ENCODE measurements at places on chromosomes 4 and X.

DNA sequence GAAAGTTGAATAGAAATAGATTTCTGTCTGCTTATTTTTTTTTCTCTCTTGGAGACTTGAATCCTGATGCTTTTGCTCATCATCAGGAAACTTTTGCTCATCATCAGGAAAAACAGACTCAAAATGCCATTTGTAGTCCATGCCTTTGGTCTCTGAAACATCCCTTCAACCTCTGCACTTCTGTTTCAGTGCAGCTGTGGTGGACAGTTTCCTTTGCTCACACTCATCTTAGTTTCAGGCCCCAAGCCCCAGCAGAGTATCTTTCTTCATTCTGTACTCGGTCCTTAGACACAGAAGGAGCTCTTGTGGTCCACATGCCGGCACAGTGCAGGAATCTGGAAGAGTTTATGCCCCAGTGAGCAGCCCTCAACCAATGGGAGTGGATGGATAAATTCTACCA is 337.9 kb downstream of the PPP3CA start:
- no peak for DNase-seq

GRCh38 chrX:72247206-72247942 is 8.5 kb upstream of the ERCC6L start:
- no peak for DNase-seq

- no peak for DNase-seq
Measured at GRCh38 chr4:18180122-18180521, 158.6 kb upstream of the LCORL start.

DNA sequence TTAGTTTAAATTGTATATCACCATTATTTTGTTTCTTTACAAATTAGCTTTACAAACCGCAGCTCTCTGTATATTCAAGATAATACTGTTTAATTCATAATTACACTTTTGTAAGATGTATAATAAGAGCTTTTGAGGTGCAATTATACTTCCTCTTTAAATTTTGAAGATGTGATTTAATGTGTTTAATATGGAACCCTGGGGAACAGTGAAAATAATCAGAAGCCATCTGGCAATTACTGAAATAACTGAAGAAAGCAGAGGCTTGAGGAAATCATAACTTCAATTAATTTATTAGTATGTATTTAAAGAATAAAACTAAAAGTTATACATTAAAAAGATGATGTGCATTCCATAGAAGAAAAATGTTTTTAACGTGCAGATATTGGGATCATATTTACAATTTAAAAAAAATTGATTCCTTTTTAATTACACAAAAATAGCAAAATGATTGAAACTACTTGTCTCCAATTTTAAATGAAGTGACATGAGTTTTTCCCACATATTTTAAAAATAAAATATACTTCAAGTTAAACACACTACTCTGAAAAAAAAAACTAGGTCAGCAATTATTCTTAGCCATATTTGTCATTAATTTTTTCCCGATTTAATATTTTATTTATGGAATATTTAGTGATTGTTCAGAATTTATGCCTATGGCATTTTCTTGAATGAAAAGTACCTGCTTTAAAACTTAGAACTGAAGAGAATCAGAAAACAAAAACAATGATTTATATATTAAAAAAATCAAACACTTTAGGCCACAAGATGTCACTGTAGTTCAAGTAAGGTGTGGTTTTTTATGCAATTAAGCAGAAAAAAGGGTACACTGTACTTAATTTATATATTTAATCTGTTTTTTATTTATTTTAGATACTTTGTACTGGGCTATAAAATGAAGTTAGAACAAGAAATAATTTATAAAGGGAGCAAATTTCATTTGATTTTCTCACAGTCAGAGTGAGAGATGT is 942.7 kb upstream of the NDST4 start:
- DNase-seq, result no peak

GRCh38 chr4:119525771-119526712 is 102.6 kb downstream of the PDE5A start:
- no peak for DNase-seq

DNA sequence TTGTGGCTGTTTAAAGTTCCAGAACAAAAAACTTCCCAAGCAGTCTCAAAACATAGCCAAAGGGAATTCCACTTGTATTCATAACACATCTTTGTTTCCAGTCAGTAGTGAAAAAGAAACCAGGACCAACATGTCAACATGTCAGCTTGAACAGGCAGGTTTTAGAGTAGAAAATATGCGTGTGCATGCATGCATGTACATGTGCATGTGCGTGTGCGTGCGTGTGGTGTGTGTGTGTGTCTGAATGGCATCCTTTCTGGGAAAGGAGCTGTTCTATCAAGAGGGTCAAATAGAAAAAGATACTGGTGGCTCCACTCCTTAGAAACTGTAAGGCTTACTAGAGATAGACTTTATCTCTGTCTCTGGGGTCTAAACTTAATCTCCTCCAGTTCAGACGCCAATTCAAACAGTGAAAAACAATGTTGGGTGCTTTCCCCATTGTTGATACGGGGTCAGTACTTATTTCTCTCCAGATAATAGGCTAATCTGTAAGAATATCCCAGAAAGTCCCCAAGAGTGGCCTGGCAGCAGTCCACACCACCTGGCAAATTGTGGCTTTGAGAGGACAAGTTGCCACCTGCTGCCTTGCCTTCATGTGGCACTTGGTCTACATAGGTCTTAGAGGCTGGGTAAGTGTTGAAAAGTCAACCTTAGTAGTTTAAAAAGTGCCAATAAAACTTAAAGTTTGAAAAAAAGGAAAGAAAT is 110.4 kb downstream of the SCD5 start:
- no peak for DNase-seq

DNA sequence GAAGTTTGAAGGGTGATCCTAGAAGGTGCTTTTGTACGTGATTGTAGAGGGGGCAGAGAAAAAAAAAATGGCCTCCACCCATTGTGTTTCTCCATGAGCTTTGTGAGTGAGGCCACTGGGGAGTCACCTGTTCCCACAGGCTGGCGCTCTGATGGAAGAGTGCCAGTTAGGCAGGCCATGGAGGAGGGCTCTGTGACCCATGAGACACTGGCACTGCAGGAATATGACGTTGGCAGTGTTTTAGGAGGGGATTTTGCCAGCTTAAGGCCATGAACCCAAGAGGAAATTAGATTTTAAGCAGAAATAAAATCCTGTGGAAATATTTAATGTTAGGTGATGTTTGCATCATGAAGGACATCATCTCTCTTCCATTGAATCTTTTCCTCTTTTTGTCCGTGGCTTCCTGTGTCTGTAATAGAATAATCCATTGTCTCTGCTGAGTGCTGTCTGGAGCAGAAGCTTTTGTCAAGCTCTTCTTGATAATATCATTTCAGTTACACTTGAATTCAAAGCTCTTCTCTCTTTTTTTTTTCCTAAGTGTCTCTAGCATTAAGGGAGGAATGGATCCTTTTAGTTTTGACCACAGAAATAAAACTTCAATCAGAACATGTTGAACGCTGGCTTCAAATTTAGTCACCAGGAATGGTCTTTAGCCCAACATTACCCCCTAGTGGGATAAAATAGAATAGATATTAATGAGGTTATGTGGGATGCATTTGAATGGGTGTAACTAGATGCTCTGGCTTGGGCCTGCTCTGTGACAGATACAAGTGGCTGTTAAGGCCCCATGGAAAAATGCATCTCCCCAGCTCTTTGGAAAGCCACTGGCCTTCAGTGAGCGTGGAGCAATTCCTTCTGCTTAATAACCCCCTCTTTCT is 41.0 kb upstream of the UCP1 start:
- no peak for DNase-seq

DNA sequence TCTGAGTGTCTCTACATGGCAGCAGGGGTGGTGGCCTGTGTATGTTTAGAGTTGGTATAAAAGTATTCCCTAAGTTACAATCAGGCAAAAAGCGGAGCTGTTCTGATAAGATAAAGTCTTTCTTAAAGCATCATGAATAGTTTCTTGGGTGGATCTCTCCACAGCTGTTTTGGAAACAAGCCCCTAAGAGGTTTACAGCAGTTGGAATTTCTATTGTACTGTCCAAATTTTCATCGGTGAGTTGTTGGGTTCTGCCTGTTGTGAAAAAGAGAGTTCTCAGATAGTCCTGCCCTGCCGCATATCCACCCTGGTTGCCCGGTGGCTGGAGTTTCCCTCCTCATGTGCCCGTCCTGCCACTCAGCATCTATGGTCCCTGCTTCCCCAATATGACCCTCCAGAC is 50.1 kb downstream of the C4orf51 start:
- DNase-seq, result no peak

DNA sequence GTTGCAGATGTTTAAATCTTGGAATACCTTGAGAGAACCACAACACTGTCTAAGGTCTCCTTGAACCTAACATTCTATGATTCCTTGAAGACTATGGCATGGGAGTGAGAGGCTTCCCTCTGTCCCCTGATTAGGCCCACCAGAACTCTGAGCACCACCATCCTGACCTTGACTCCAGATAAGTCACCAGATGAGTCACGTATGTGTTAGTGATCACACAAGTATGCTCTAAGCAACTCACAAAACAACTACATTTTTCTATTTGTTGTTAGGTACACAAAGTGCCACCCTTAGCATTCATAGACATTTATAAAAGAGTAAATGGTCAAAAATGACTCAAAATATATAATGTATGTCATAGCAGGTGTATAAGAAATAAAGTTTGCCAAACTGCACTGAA is 252.9 kb upstream of the CXXC4 start:
- no peak for DNase-seq

Data from progenitor cell of endocrine pancreas (in vitro differentiated cells).